DMS79 (cell line): ENCODE measurements at places on chromosomes 4 and X.

DNA sequence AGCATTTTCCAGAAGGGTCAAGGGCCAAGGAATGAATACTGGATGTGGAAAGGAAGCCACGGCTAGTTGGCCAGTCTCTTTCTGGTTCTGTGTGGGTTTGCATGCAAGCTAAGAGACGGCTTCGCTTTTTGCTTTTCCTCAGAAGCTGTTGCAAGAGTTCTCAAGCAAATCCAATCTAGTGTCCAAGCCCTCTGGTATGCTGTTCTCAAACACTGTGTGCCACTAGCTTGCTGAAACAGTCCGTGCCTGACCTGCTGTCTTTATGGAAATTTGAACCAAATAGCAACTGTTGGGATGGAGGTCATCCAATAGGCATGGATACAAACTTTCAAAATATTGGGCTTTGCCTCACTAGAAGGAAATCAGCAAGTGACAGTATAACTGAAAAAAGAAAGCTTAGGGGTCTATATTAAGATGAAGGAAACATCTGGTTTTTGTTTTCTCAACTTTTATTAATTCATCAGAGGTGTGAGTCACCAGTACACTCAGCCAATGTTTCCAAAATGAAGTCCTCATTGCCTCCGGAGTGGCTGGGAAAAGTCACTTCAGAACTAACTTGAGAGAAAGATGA lies 70.5 kb downstream of the SLC9A6 start:
- no peak for DNase-seq

GRCh38 chr4:10706236-10706635 lies 21.7 kb upstream of the CLNK start:
- no peak for DNase-seq

DNA sequence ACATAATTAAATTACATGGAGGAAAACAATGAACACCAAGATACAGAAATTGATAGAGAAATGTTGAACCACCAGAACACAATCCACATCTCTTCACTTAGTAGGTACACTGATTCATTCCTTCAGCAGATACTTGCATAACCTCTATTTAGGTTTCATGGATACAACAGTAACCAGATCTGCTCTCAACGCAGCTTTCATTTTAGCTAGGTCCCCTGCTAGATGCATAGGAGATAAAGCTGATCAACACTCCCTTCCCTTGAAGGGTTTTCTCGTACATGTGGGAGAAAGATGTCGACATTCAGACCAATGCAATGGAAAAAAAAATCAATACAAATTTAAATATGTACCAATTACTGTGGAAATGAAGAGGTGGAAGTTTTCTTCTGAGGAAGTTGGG lies 37.3 kb downstream of the UNC5C start:
- DNase-seq = no peak

DNA sequence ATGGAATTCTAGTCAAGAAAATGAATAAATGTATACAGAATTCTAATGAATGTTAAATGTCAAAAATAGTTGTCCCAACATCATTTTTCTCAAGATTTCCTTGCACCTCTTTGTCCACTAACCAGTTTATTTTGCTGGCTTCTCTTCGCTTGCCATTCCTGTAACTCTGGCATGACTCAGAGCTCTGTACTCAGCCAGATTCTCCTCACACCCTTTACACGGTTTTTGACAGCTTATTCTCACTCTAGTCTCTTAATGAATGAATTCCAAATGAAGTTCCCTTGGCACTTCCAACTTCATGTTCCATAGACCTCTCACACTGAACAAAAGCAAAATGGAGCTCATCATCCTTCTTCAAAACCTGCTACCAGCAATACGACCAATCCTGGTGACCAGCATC lies 419.3 kb upstream of the SLIT2 start:
- no peak for DNase-seq

DNA sequence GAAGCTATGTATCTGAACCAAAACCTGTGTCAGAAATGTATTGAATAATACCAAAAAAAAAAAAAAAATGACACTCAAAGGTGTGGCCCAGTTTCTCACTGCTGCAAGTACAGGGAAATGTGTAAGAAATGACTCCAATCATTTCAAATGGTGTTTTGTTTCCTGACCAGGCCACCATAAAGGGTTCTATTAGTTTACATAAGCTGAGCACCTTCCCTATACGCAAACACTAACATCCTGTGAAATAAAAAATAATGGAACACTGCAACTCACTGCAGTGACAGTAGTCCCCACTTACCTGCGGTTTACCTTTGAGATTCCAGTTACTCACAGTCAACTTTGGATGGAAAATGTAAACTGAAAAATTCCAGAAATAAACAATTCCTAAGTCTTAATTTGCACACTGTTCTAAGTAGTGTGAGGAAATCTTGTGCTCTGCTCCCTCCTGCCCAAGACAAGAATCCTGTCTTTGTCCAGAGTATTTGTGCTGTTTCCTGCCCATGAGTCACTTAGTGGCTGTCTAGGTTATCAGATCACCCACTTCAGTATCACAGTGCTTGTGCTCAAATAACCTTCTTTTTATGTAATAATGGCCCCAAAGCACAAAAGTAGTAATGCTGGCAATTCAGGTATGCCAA lies 265.3 kb downstream of the RCHY1 start:
- no peak for DNase-seq

DNA sequence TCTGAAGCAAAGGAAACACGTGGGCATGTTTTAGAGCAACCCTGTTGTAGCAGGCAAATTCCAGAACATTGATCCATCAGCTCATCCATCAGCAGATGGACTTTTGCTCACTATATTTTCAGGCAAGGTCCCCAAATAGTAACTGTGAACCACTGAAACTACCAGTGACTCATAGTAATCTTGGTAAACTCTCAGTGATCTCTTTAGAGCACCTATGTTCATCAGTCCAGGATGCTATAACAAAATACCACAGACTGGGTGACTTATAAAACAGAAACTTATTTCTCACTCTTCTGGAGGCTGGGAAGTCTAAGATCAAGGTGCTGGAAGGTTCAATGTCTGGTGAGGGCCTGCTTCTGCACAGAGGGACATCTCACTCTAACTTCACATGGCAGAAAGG lies 28.9 kb upstream of the BTC start:
- no peak for DNase-seq
